Testis (tissue), 5 donors: ENCODE measurements at places on chromosomes 12 and 14. TPM values are rescaled to one million over a fixed set of nuclear protein-coding genes. Genes with fewer than 3 reads are reported as not detected.

- H3K27ac ChIP-seq, result no peak overlapping the region
- H3K4me3 ChIP-seq, result no peak overlapping the region
- DNase-seq, result no peak
- H3K27me3 ChIP-seq, result no peaks in the 10 kb centered on the region
Measured at GRCh38 chr12:24244801-24245200, 295.3 kb upstream of the SOX5 start.

CHURC1 gene
- polyA plus RNA-seq, result 62.8 TPM

CELA1 gene
- not detected for polyA plus RNA-seq

DNA sequence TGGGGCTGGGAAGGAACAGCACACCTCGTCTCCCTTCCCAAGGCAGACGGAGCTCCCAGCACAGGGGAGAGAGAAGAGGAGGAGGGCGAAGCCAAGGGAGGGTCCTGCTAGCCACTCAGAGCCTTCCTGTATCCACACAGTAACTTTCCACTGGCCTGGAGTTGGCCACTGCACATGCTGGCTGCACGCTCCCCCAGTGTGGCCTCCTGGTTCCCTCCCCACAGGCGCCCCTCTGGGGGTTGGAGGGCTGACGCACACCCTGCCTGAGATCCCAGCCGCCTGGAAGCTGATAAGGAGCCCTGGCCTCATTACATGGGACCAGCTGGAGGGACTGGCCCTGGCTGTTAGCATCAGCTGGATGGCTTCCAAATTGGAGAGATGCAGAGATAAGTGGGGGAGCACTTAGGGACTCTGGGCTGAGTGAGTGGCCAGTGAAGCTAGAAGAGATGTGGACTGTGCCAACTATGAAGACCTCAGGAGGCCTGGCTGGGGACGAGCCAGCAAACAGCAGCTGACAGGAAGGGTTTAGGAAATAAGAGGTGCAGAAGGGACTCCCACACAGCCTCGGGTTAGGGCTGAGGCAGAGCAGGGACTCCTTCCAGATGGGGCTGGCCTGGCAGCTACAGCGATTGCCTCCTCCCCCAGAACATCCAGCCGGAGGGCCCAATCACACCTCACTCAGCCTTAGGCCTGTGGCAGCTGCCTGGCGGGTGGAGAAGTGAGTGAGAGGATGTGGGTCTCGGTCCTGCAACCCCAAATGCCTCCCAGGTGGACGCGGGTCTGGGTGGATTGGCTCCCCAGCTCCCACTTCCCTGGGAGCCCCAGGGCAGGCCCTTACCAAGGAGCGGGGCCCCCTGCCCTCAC lies 26.3 kb upstream of the BCDIN3D start:
- DNase-seq, result peak; percentile 94
- H3K27ac ChIP-seq, result peak overlapping the region; percentile 74
- H3K4me1 ChIP-seq, result peaks cover 30% of the 10 kb centered on the region
- H3K27me3 ChIP-seq, result no peaks in the 10 kb centered on the region
- H3K4me3 ChIP-seq, result no peak overlapping the region
- no peaks in the 10 kb centered on the region for H3K36me3 ChIP-seq

GRCh38 chr14:58488550-58488949 lies 61.0 kb downstream of the KIAA0586 start:
- H3K36me3 ChIP-seq, result no peaks in the 10 kb centered on the region
- no peak overlapping the region for H3K27ac ChIP-seq
- H3K4me3 ChIP-seq, result no peak overlapping the region
- H3K4me1 ChIP-seq, result no peaks in the 10 kb centered on the region
- no peaks in the 10 kb centered on the region for H3K27me3 ChIP-seq
- no peak for DNase-seq

GRCh38 chr12:130973906-130974305 lies 20.2 kb downstream of the ADGRD1 start:
- H3K27me3 ChIP-seq, result no peaks in the 10 kb centered on the region
- H3K4me1 ChIP-seq, result no peaks in the 10 kb centered on the region
- H3K36me3 ChIP-seq, result no peaks in the 10 kb centered on the region
- DNase-seq, result no peak

GRCh38 chr12:51661199-51661598 lies 70.2 kb downstream of the SCN8A start:
- no peak for DNase-seq
- no peaks in the 10 kb centered on the region for H3K4me1 ChIP-seq
- H3K4me3 ChIP-seq, result no peak overlapping the region
- H3K27me3 ChIP-seq, result no peaks in the 10 kb centered on the region
- H3K36me3 ChIP-seq, result no peaks in the 10 kb centered on the region

- no peaks in the 10 kb centered on the region for H3K27me3 ChIP-seq
- H3K36me3 ChIP-seq, result no peaks in the 10 kb centered on the region
- H3K4me1 ChIP-seq, result no peaks in the 10 kb centered on the region
- no peak for DNase-seq
- H3K27ac ChIP-seq, result no peak overlapping the region
- H3K4me3 ChIP-seq, result no peak overlapping the region
Measured at GRCh38 chr14:104151566-104152245, 13.3 kb downstream of the KIF26A start.

- no peak for DNase-seq
- no peak overlapping the region for H3K27ac ChIP-seq
- H3K36me3 ChIP-seq, result no peaks in the 10 kb centered on the region
- H3K4me1 ChIP-seq, result peaks cover 25% of the 10 kb centered on the region
- H3K27me3 ChIP-seq, result no peaks in the 10 kb centered on the region
Measured at GRCh38 chr14:103103461-103104388, 9.2 kb downstream of the EXOC3L4 start.

GRCh38 chr14:32524609-32525375 lies 195.7 kb downstream of the AKAP6 start:
- H3K27me3 ChIP-seq, result no peaks in the 10 kb centered on the region
- no peak overlapping the region for H3K4me3 ChIP-seq
- H3K4me1 ChIP-seq, result peaks cover 4% of the 10 kb centered on the region
- no peak for DNase-seq
- no peaks in the 10 kb centered on the region for H3K36me3 ChIP-seq

- H3K27me3 ChIP-seq, result no peaks in the 10 kb centered on the region
- no peaks in the 10 kb centered on the region for H3K4me1 ChIP-seq
- no peak for DNase-seq
- no peaks in the 10 kb centered on the region for H3K36me3 ChIP-seq
- no peak overlapping the region for H3K27ac ChIP-seq
Measured at GRCh38 chr14:88010331-88010730, 5.4 kb downstream of the GPR65 start.

GYS2 gene
- not detected for polyA plus RNA-seq

GRCh38 chr12:2750185-2750584 lies 44.6 kb upstream of the FKBP4 start:
- H3K27me3 ChIP-seq, result no peaks in the 10 kb centered on the region
- DNase-seq, result no peak
- H3K27ac ChIP-seq, result no peak overlapping the region
- no peaks in the 10 kb centered on the region for H3K4me1 ChIP-seq

NKX2-1 gene
- polyA plus RNA-seq, result not detected

- no peaks in the 10 kb centered on the region for H3K27me3 ChIP-seq
- DNase-seq, result no peak
- peaks cover 21% of the 10 kb centered on the region for H3K4me1 ChIP-seq
- H3K4me3 ChIP-seq, result no peak overlapping the region
- H3K36me3 ChIP-seq, result no peaks in the 10 kb centered on the region
- H3K27ac ChIP-seq, result no peak overlapping the region
Measured at GRCh38 chr14:103136388-103137271, 13.4 kb downstream of the TNFAIP2 start.

DNA sequence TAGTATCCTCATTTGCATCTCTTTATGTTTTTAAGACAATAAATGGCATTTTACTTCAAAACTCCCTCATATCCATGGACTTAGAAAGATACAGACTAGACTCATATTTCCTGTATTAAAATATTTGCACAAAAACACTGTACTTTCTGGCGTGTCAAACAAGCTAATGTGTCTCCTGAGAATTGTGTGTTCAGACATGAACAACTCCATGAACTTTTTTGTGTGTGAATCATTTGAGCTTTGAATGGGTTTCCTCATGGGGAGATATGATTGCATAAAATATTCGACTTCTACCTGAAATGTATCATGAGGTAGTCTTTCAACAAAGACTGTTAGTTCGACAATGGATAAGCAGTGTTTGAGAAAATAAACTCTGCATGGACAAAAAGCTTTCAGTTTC lies 58.8 kb downstream of the TMEM30B start:
- H3K36me3 ChIP-seq, result no peaks in the 10 kb centered on the region
- H3K4me3 ChIP-seq, result no peak overlapping the region
- H3K27me3 ChIP-seq, result no peaks in the 10 kb centered on the region
- no peak overlapping the region for H3K27ac ChIP-seq
- DNase-seq, result no peak

NKX2-8 gene
- polyA plus RNA-seq, result 10.4 TPM

GRCh38 chr12:28340261-28341045 lies 150.2 kb downstream of the CCDC91 start:
- H3K27ac ChIP-seq, result no peak overlapping the region
- no peak overlapping the region for H3K4me3 ChIP-seq
- no peak for DNase-seq
- H3K36me3 ChIP-seq, result no peaks in the 10 kb centered on the region
- no peaks in the 10 kb centered on the region for H3K4me1 ChIP-seq
- H3K27me3 ChIP-seq, result no peaks in the 10 kb centered on the region

GRCh38 chr12:113298861-113299545 lies 35.9 kb downstream of the SLC8B1 start:
- DNase-seq, result no peak
- no peak overlapping the region for H3K4me3 ChIP-seq
- H3K36me3 ChIP-seq, result no peaks in the 10 kb centered on the region
- peaks cover 40% of the 10 kb centered on the region for H3K4me1 ChIP-seq
